ENCODE measurements at places on chromosomes 12 and 14.

- DNase-seq = peak; percentile 45
Observed at GRCh38 chr14:50954811-50955372, 10.6 kb upstream of the PYGL start.

DNA sequence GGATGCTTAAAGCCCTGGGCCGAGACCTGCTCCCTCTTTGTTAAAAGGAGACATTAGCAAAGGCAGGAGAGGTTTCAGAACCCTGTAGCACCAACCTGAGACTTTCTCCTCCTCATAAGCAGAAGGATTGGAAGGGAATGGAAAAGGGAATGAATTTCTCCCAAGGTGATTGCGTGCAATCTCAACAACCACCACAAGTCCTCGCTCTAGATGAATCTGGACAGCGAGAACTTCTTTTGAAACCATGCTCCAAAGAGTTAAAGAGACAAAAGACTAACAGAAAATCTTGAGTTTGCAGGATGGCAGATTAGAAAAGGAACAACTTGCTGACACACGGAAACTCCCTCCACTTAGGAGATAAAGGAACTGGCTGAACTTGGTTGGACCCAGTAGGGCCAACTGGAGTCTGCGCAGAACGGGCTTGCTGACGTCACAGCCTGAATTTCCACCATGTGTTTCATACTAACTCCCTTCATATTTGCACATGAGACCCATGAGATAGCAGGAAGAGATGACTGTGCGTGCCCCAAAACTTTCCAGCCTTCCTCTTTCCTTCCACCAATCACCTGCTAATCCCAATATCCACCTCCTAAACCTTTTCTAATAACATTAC is 137.0 kb downstream of the PTPN11 start:
- no peak for DNase-seq

DNA sequence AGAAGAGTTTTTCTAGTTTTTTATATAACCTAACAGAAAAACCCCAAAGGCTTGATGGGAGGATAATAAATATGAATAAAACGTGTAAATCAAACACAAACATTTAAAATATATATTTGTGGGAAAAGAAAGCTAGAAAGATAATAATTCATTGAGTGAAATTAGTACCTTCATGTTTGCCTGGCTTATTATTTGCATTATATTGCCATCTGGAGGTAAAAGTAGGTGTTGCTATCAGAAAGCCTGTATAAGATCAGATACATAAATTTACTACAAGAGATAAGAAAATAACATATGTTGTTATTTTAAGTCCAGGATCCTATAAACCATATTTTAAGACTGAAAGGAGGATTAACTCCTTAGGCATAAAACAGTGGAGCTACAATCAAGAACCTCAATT is 77.7 kb downstream of the NTS start:
- DNase-seq = no peak

DNA sequence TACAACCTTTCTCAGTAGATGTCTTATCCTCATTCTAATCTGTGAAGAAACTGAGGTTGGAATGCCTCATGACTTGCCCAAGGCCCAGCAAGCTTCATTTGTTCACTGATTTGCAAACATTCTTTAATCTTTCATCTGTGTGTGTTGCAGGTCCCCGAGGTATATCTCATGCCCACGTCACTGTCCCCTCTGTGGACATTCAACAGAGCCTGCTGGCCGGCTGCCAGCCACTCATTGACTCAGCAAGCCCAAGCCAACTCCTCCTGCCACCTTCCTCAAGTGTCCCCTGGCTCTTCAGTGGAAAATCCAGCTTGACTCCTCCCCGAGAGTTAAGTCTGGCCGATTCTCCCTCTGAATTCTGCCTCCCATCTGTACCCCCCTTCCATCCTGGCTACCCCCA is 1.9 kb upstream of the DCAF4 start:
- DNase-seq = peak; percentile 57

- no peak for DNase-seq
Observed at GRCh38 chr14:70879448-70879847, 27.8 kb upstream of the PCNX1 start.

GRCh38 chr12:130080205-130080604 is 82.1 kb upstream of the FZD10 start:
- DNase-seq = no peak

Measured in SHP77 (cell line).